NCI-H82 (cell line): ENCODE measurements at places on chromosomes 2 and 18.
A peak's percentile ranks its signal among the peaks of the same experiment; 100 is the strongest.

DNA sequence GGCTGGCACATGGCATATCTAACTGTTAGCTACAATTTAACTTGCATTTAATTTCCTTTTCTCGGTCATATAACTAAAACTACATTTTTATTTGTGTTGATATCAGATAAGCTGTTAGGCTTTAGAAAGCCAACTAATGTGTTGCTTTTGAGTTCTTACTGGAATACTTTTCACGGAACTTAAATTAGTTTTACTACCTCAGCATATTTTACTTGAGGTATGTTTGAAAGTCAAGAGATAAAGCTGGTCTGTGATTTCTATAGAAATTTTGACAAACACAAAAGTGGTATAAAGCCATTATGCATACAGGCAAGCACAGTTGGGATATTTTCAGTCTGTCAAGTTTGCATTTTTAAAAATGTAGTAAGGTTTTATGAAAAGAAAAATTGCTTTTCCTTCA lies 162.6 kb downstream of the ZNF804A start:
- no peak for DNase-seq

- DNase-seq = no peak
Observed at GRCh38 chr2:219273937-219274336, 5.2 kb upstream of the DNAJB2 start.

- DNase-seq = no peak
Observed at GRCh38 chr2:120589771-120590608, 145.7 kb upstream of the GLI2 start.

DNA sequence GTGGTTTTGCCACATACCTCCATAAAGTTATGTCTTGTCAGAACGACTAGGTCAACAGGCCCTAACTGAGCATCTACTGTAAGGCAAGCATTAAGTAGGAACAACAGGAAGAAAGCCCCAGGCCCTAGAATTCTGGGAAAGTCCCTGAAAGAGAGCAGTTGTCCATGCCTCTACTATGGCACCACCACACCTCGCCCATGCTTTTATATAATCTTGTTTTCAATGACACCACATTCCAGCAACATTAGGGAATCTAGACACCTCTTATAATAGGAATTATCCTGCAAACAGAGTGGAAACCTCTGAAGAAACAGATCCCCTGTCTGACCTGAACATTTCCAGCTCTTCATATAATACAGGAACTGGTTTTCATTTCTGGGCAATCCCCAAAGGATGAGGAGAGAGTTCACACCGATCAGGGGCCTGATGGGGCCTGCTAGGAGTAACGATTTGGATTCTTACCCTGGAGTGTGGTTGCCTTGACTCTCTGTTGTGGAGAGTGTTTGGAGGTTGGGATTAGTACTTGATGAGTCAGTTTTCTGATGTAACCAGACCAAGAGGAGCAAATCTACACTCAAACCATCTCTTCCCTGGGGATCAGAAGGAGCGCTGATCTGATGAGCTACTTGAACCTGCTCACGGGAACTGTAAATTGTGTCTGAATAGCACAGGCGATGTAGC lies 31.9 kb upstream of the CEP68 start:
- no peak for DNase-seq

GRCh38 chr2:143603035-143603655 lies 473.9 kb downstream of the ARHGAP15 start:
- no peak for DNase-seq

DNA sequence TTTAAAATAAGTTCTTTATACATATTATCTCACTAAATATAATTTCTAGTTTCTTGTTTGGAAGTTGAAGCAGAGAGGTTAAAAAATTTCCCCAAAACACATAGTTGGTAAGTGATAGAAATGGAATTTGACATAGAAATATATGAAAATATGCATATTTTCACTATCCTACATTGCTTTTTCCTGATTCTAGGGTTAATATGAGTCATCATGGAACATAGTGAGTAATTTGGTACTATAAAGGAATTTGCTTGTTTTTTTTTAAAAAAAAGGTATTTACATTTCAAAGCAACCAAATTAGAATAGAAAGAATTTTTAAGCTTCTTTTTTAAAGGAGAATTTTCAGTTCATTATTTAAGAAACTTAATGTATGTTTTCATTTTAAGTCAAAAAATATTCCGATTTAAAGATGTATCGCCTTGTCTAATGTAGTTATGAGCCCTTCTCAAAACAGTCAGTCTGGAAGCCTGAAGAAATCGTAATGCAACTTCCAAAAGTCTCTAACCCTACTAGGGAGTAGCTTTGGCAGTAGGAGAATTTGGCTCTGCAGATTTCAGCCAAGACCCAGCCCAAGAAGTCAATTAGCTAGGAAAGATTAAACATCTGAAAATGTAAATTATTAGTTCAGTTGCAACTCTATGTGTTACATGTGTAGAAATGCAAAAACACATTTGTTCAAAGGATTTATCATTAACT lies 147.3 kb downstream of the RDH14 start:
- no peak for DNase-seq

- DNase-seq = no peak
Observed at GRCh38 chr2:103169861-103170260, 408.0 kb downstream of the TMEM182 start.

- peak; percentile 22 for DNase-seq
Observed at GRCh38 chr2:14831458-14831857, 198.9 kb downstream of the LRATD1 start.

GRCh38 chr2:74436848-74437695 lies 4.7 kb downstream of the RTKN start:
- DNase-seq = no peak
